ENCODE measurements at places on chromosomes 6 and 20.

- DNase-seq, result no peak
Measured at GRCh38 chr6:87099472-87099871, 4.6 kb upstream of the CGA start.

- DNase-seq, result no peak
Measured at GRCh38 chr6:2877057-2877882, 25.8 kb downstream of the SERPINB9 start.

DNA sequence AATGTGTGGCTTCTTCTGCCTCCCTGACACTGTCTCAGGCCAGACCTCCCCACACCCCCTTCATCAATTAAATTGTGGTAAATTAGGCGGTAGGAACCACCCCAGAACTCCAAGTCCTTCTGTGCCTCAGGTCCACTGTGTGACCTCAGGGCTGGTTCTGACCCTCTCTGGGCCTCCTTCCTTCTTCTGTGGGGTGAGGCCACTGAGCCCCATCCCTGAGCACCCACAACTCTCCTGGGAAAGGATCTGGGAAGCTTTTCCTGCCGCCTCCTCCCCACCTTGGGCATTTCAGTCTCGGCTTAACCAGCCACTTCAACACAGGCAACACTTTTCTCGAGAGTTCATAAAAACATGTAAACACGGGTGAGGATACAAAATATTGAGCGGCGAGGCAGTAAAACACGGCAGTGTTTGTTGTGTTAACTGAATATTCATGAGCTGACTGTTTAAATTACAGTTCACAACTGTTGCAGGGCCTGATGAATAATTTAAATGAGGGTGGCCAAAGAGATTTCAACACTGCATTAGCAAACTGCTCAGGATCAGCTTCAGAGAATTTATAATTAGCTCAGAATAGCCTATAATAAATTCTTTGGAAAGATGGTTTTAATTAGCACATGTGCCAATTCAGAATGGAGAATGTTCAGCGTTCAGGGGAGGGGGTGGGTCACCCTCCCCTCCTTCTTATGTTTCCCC, 112.1 kb downstream of the TOX2 start:
- no peak for DNase-seq

DNA sequence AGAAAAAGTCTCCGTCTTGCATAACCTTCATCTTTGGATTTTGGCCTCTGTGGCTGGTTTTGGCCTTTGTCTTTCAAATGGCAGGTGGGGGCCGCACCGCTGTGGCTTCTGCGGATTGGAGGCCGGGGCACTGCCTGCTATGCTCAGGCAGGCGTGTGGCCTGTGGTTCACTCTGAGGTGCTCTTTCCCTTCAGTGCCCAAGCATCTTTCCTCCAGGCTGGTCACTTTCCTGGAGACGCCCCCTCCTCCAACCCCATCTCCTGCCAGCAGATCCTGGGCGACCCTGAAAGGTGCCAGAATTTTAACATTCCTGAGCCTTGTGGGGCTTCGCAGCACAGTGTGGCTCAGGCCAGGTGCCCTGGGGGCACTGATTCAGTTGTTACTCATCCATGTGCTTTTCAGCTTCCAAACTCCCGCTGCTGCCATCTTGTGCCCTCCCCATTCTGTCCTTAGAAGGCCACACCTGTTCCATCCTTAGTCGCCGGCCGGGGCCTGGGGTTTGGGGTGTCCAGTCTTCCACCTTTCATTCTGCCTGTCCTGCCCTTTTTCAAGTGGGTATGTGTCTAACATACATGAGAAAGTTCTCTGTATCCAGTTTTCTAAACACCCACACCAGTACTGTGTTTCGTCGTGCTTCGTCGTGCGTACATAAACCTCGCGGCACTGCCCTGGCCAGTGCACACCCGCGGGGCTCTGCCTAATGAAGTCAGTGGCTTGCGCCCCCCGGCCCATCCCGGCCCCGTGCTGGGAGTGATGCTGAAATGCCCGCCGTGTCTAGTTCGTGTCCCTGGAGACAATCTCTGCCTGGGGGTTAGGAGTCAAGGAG, 12.1 kb downstream of the SS18L1 start:
- DNase-seq, result no peak

GRCh38 chr6:158649289-158650143, at the start of gene SYTL3:
TSS of gene SYTL3 (plus strand) at chr6:158650054. CDS start at chr6:158663269, 13,215 bp downstream.
- no peak for DNase-seq

- peak; percentile 83 for DNase-seq
Measured at GRCh38 chr20:24781418-24781980, 167.6 kb upstream of the CST7 start.

- no peak for DNase-seq
Measured at GRCh38 chr20:17773619-17774018, 73.9 kb downstream of the BANF2 start.

GRCh38 chr6:167207527-167207926, 49.7 kb upstream of the GPR31 start:
- DNase-seq, result no peak

- no peak for DNase-seq
Measured at GRCh38 chr6:106098383-106099234, 12.5 kb downstream of the PRDM1 start.

DNA sequence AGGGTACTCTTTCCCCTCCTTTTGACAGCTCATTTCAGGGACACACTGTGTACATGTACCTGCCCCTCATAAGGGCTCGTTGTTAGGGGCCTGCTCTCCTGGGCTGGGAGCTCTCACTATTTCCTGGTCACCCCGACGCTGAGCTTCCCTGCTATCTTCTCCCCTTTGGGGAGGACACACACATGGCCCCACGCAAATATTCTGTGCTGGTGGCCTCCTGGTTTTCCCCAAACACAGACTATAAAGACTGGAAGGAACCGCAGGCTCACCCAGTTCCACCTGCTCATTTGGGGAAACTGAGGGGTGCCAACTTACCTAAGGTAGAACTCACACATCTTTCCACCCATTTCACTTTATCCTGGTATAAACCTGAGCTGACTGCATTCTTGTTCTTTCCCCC, 301.4 kb upstream of the SUPT3H start:
- no peak for DNase-seq

DNA sequence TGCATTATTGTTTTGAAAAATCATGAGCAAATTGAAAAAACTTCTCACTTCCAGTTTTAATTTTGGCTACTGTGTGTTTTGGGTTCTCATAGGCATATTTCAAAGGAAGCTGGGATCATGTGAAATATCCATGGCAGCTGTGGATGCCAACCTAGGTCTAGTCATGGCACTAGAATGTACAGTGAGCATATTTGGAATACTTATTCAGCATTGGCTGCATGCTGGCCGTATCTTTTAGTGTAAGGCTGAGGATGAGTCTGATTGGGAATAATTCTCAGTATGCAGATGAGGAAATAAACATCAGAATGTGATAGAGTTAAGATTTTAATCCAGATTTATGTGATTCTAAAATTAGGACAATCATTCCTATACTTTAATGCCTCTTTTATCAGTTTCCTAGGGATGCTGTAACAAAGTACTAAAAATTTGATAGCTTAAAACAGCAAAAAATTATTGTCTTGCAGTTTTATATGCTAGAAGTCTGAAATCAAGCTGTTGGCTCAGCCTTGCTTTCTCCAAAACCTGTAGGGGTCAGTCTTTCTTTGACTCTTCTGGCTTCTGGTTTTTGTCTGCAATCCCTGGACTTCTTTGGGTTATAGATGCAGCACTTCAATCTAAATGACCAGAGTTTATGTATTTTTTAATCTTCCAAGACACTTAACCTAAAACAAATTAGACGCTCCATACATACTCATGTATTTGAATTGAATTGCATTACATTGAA, 37.7 kb upstream of the DEFB112 start:
- DNase-seq, result no peak

DNA sequence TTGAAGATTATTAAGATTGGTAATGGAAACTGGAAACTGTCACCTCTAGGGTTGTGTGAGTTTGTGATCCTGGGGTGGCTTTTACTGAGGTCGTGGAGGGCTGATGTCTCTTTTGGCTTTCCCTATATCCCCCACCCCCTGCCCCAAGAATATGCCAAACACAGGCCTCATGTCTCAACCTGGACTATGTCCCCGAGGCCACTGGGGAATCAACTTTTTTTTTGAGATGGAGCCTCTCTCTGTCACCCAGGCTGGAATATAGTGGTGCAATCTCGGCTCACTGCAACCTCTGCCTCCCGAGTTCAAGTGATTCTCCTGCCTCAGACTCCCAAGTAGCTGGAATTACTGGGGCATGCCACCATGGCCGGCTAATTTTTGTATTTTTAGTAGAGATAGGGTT, 83.3 kb upstream of the RALGAPA2 start:
- no peak for DNase-seq

DNA sequence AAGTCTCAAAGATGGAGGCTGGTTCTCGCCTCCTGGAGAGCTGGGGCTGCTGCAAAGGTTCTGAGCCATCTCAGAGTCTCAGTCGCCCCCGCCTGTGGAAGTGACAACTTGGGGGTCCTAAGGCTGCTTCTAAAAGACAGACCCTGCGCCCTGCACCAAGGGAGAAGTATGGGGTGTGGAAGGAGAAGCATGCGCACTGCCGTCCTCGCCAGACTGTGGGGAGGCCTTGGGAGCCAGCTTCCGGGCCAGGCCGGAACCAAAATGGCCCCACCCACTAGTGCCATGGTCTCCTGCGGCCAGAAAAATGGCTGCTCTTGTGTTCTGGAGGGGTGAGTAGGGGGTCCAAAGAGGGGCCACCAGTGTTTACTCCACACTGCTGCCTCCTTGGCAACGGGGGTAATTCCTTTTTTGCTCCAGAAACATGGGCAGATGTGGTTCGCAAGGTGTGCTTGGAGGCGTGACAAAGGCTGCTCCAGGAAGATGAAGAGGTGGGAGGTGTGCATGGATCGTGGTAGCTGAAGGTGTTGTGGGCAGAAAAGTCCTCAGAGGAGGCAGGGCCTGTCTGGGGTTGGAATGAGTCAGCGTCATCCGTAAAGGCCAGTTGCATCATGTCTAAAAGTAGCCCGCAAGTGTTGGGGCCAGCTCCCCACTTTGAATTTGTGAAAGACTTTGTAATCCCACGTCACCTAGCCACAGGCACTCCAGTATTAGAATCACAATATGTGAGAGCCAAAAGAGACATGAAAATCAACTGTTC, 329.8 kb upstream of the SOX4 start:
- no peak for DNase-seq

- no peak for DNase-seq
Measured at GRCh38 chr6:138440758-138441357, 36.8 kb downstream of the HEBP2 start.

GRCh38 chr20:16707674-16708073, 22.2 kb upstream of the SNRPB2 start:
- no peak for DNase-seq

Measured in D341Med (cell line).